ENCODE measurements at places on chromosomes 3 and 15.

- DNase-seq = no peak
Measured at GRCh38 chr3:166104938-166105337, 267.7 kb upstream of the BCHE start.

GRCh38 chr3:4601892-4602291 is 108.7 kb downstream of the ITPR1 start:
- DNase-seq = no peak

GRCh38 chr3:18124501-18124900 is 300.6 kb downstream of the SATB1 start:
- no peak for DNase-seq

- DNase-seq = peak; percentile 98
Measured at GRCh38 chr3:154184582-154184981, 63.4 kb downstream of the ARHGEF26 start.

DNA sequence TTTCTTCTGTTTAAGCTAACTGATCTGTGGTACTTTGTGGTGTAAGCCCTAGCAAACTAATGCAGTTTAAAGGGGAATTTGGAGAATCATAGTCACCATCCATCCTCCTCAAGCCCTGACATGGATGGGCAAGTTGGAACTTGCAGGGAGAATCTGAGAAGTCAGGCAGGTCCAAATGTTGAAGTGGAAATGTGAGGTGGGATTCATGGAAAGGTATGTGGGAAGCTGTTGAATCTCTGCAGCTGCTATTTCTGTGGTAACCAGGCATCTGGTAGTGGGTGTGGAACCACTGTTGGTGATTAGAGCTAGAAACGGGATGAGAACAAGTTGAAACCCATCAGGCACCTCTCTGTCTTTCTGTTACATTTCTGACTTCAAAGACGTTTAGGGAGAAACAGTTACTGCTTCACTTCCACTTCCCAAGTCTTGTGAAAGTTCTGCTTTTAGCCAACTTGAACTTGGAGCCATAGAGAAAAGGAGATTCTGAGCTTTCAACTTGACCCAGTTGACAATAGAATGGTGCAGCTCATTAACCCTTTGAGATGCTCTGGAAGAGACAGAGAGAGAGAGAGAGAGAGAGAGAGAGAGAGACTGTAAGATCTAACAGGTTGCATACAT is 38.1 kb upstream of the NMNAT3 start:
- DNase-seq = peak; percentile 44

DNA sequence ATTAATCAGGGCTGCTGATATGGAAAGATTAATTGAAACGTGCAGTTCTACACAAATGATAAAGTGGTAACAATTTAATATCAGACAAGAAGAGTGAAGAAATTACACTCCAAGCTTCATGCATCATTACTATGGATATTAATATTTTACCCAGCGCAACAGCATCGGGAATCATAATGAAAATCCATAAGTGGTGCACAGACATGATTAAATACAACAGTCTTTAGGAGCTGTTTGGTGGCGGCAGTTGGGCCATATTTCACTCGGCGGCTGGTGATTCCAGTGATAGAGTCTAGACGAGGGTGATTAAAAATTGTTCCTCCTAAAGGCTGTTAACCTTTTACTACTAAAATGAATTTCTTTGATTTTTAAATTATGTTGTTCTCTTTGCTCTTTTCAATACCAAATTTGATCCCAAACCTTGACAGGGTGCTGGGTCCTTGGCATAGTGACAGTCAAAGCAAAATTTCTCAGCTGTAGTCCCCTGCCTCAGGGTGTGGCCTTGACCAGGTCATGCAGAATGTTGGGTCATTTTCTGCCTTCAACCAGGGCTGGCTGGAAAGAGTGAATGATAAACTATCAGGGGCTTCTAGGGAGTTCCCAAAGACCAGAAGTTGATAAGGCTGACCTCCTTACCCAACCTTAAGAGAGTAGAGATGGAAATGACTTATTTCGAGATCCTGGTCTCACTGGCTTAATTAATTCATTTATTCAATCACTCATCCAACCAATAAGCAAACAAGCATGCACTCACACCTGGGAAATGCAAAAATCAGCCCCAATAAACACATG is 392.0 kb downstream of the IL20RB start:
- DNase-seq = no peak

GRCh38 chr3:159672728-159673688 is 315.6 kb upstream of the IL12A start:
- DNase-seq = no peak

GRCh38 chr3:129626744-129627349 is 20.4 kb upstream of the PLXND1 start:
- DNase-seq = peak; percentile 92

DNA sequence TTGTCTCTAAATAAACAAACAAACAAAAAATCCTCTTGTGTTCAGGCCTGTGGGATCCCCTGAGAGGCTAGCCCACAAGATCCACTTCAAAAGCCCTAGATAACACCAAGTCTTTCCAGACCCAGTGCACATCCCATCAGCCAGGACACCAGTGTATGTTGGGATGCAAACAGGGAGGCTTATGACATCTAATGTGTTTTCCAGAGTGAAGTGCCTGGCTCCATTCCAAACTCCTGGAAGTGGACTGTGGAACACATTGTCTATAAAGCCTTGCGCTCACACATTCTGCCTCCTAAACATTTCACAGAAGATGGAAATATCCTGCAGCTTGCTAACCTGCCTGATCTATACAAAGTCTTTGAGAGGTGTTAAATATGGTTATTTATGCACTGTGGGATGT is 57.0 kb downstream of the MLH1 start:
- no peak for DNase-seq

DNA sequence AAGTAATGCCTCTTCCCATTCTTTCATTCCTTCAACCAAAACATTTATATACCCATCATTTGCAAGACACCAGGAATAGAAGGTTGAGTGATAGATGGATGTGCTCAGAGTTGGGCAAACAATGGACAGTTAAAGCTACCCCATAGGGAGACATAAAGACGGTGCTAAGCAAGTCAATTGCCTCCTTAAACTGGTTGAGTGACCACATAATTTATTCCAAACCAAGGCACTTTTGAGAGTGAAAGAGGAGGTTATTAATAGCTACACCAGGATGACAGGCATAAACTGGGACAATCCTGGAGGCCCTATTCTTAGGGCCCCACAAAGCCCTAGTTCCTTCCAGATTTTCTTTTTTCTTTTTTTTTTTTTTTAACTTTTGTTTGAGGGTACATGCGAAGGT is 21.4 kb upstream of the DYNC1LI1 start:
- DNase-seq = no peak

- no peak for DNase-seq
Measured at GRCh38 chr15:20340331-20340811, 201.2 kb downstream of the GOLGA6L6 start.

GRCh38 chr3:113247675-113248458 is 36.5 kb downstream of the BOC start:
- DNase-seq = no peak

DNA sequence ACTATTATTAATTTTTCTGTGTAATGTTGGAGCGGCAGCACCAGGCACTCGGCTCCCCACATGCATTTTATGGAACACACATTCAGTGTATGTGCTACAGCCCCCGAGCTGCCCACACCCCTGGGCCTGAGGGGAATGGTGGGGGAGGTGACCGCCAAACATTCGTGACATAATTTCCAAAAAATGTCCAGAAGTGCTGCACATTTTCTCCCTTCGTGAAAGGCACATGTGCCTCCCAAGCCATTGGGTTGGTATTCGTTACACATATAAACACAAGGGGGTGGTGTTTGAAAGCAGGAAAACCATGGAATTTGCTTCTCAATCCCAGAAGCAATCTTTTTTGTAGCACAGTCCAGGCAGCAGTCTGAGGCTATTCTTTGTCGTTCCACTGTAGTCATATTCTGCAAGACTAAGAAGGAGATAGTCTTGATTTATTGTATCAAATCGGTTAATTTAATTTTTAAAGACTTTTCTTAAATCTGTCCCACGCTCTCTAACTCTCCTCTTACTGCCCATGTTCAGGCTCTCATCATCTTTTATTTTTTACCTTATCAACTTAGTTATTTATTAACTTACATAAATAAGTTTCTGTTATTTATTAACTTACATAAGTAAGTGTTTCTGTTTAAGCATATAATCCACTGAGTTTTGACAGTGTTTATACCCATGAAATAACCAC is 39.2 kb upstream of the POLR2M start:
- peak; percentile 46 for DNase-seq

DNA sequence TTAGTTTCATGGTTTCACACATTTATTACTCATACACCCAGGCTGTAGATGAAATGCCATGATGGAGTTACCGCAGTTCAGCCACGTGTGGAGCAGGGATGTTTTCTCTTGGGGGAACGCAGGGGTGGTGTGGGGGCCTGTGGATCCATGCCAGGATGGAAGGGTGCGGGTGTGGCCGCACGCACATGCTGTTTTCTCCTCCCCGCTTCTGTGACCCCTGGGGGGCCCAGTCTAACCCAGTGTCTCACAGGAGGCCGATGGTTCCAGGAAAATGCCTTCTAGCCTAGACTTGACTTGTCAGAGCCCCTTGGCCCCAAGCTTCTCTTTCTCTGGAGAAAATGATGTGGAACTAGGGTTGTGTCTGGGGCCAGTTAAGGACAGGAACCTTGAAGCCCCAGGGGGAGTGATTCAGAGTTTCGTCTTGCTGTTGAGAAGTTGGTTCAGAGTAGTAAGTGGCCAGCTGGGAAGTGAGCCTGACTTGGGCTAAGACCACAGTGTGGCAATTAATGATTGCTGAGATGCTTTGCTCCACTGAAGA is 240.4 kb upstream of the BHLHE40 start:
- no peak for DNase-seq

GRCh38 chr3:65170390-65171042 is 482.7 kb upstream of the ADAMTS9 start:
- DNase-seq = peak; percentile 88

DNA sequence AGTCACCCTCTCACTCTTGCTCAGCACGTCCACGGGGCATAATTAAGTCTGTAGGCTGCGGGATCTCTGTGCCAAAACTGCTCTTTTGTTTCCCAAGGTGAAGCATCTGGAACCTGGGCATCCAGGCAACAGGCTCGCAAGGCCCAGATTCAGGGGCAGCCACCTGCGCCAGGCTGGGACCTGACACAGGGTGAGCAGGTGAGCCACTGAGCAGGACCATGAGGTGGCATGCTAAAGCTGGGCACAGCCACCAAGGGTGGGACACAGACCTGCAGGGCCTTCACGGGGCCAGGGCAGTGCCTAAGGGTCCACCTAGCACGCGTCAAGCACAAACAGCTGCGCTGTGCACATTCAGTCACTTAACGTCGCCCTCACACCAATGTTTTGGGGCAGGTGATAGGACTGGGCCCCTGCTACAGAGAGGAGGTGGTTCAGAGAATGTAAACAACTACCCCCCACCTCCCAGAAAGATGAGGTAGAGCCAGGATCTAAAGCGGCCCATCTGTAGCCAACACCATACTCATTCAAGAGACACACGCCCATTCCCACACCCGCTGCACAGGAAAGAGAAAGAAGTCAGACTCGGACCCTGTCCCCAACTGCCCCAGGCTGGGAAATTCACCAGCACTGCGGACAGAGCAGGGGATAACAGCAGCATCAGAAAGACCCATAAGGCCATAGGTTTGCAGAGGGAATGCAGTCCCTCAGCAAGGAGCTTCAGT is 16.3 kb downstream of the XXYLT1 start:
- no peak for DNase-seq

DNA sequence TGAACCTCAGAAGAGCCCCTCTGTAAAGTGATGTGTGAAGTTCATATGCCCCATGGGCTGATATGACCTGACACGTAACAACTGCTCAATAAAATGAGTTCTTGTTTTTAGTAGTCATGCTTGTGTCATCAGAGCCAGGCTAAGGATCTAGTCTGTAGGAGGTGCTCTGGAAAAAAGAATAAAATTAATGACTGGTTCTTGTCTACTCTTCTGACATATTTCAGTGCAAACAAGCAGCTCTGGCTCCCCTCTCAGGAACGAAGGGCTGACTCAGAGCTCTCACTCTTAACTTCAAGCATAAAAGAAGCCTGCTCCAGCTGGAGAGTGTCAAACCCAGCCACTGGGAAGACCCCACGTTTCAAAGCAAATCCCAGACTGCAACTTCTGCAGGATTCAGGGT is 77.0 kb downstream of the LRIG1 start:
- DNase-seq = no peak

GRCh38 chr3:102092617-102093466 is 243.5 kb downstream of the NFKBIZ start:
- DNase-seq = no peak

GRCh38 chr3:61415201-61415600 is 146.2 kb upstream of the PTPRG start:
- peak; percentile 61 for DNase-seq

DNA sequence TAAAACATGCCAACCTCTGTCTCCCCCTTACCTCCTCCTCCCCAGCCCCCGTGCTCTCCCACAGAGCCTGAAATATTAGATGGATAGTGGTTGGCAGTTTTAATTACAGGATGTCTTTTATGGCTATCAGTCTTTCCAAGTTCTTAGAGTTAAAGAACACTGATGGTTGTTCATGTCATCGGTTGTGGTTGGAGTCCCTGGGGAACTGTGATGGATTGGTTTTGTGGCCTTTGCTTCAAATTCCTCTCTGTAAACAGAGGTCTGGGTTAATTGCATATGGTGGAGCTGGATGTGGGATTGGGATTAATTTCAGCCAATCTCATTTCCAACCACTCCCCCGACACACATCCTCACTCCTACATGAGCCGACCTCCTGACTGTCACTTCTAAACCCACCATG is 164.5 kb upstream of the PROK2 start:
- no peak for DNase-seq

GRCh38 chr3:72571638-72572114 is 276.6 kb downstream of the SHQ1 start:
- DNase-seq = no peak

GRCh38 chr15:90968434-90968833 is 13.8 kb downstream of the RCCD1 start:
- no peak for DNase-seq

DNA sequence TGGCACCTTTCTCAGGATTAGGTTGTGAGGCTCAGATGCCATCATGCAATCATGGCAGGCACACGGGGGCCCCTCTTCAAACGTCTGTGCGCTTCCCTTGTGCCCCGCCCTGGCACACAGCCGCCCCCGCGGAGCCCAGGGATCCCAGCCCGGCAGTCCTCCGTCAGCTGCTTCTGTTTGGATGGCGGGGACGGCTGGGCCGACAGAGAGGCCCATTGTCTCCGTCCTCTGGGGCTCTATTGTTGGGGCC is 849 bp upstream of the HDAC11 start:
- no peak for DNase-seq

Data from NCI-H524 (cell line).